HuH-7 (cell line): ENCODE measurements at places on chromosomes 16 and 17.

GRCh38 chr17:74773871-74774286, 2.3 kb downstream of the NAT9 start:
- DNase-seq: no peak

GRCh38 chr17:50262001-50262794, 12.1 kb upstream of the TMEM92 start:
- DNase-seq: peak; percentile 10

- no peak for DNase-seq
These were observed 834 bp downstream of the DCXR start for GRCh38 chr17:82036634-82037091.

DNA sequence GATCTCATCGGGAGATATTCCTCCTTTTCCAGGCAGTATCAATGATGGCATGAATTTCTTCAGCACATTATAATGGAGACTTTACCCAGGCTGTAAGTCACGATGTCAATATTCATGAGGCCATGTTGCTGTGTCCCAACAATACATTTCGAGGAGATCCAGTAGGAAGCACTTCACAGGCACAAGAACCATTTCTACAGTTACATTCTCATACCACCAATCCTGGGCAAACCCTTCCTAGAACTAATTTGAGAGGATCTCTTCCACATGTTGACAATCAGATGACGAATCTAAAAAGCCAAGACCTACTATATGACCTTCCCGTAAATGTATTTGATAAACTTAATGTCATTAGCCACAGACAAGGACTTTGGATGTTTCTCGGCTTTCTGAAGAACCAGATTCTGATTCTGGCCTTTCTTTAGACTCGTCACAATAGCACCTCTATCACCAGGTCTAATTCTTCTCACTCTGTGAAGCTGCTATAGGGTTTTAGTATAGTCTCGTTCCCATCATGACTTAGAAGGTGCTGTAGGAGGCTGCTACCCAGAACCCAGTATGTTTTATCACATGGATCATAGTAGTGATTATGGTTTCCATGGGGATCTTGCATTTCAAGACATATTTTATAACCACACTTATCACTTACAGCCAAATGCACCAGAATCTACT, 40.2 kb downstream of the C16orf87 start:
- DNase-seq: no peak

- DNase-seq: no peak
These were observed 80.0 kb downstream of the IRF8 start for GRCh38 chr16:85978976-85979375.

GRCh38 chr17:28097901-28098300, 55.4 kb downstream of the NLK start:
- no peak for DNase-seq

GRCh38 chr16:26139884-26140283, 448.1 kb downstream of the HS3ST4 start:
- no peak for DNase-seq

DNA sequence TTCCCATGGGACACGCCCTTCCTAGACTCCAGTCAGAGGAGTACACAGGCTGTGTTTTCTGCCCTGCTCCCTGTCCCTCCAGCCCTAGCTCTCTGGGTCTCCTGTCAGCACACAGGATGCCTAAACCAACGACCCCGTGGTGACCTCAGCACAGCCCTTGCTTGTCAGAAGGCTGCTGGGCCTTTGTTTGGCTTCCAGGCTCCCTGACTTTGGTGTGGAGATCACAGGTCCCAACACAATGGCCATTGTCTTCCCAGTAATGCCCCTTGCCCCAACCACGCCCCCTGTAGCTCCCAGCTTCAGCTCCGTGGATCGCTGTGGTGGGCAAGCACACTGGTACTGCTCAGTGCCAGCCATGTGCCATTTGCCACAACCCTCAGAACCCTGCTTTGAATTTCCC, 15.0 kb downstream of the HNF1B start:
- DNase-seq: no peak

- peak; percentile 82 for DNase-seq
These were observed 84.4 kb upstream of the GSE1 start for GRCh38 chr16:85528528-85529387.

- no peak for DNase-seq
These were observed 13.5 kb downstream of the ACOX1 start for GRCh38 chr17:75965468-75965867.

DNA sequence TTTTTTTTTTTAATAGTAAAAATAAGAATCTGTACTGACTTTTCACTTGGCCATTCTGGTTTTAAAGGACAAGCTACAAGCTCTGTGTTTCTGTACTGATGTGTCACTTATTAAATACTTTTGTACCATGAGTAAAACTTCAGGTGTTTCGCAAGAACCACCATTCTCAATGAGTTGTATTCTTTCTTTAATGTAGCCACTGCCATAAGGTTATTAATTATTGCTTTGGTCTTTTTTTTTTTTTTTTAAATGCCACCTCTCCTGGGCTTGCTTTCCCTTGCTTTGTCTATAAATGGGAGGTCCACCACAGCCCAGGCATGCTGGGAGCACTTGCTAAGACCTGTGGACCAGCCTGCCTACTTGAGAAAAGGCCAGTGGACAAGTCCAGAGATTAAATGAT, 8.4 kb downstream of the ARL2BP start:
- no peak for DNase-seq

DNA sequence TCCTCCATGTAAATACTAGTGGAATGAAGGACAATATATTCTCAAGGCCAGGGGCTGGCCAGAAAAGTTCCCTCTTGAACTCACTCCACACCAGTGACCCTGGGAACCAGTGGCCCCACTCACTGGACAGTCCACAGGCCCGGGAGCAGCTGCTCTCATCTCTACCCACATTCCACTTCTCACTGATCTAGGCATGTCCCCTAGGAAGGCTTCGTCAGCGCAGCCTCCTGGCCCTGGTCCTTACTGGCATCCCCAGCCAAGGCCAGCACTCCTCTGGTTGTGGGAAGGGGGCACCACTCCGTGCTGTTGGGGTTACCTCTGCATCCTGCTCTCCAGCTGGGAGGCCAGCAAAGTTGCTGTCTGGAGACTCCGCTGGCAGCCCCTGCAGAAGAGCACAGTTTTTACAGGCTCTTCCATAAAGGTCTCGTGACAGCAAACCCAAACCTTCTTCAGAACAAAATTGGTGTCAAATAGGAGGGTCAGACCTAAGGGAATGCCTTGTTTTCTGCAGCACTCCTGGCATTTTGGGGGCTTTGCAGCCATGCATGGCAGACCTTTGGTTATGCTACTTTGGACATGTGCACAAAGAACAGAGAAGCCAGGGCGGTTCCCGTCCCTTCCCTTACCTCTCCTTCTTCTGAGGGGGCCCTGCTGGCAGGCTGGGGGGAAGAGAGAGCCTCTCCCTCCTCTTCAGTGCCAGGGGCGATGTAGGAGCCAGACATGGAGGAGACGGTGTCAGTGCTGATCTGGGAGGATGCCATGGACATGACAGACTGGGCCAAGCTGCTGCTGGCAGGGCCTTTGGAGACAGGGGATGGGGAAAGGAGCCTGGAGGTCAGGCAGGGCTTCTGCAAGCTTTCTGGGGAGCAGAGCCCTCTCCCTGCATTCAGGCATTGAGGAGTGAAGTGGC, 14.1 kb upstream of the FOXJ1 start:
- no peak for DNase-seq

- no peak for DNase-seq
These were observed 22.1 kb downstream of the NME2 start for GRCh38 chr17:51188271-51188833.

DNA sequence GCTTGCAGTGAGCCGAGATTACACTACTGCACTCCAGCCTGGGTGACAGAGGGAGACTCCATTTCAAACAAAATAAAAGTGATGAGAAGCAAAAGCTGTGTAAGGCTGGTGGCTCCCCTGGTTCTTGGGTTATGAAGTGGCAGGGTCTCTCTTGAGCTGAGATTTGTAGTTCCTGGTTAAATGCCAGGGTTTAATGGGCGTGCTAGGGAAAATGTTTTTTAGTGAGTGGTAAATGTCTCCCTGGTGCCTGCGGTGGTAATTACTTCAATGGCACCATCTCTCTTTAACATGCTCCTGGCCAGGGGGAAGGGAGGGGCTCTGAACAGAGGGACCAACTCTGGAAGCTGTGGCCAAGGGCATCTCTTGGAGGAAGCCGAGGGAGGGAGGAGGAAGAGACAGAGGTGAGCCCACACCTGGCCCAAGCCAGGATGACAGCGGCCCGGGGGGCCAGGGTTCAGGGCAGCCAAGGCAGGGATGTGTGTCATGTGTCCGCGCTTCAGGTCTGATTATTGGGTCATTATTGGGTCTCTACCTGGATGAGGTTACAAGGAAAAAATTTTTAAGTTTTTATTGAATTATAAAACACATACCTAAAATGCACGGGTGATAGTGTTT, 17.8 kb upstream of the RPL38 start:
- no peak for DNase-seq

DNA sequence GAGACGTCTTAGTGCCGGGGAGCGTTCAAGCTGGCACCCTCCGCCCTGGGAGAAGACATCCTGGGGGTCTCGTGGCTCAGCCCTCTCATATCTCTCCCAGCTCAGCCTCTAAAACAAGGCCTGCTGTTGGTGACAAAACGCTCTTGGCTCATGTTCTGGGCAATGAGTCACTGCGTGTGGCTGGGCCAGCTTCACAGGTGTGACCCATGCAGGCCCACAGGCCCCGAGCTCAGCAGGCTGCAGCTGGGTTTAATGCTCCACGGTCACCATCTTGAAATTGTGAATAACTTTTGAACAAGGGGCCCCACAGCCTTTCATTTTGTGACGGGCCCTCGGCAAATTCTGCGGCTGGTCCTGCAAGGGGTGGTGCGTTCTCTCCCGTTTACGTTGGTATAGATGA, 22.4 kb downstream of the GAA start:
- DNase-seq: no peak

- no peak for DNase-seq
These were observed 31.3 kb upstream of the CCDC182 start for GRCh38 chr17:57776366-57776765.

- DNase-seq: no peak
These were observed 541 bp downstream of the VKORC1 start for GRCh38 chr16:31094088-31094423.

GRCh38 chr17:60442271-60443173, 20.2 kb downstream of the CHCT1 start:
- no peak for DNase-seq

GRCh38 chr16:9095656-9096397, 4.4 kb downstream of the HAPSTR1 start:
- no peak for DNase-seq

DNA sequence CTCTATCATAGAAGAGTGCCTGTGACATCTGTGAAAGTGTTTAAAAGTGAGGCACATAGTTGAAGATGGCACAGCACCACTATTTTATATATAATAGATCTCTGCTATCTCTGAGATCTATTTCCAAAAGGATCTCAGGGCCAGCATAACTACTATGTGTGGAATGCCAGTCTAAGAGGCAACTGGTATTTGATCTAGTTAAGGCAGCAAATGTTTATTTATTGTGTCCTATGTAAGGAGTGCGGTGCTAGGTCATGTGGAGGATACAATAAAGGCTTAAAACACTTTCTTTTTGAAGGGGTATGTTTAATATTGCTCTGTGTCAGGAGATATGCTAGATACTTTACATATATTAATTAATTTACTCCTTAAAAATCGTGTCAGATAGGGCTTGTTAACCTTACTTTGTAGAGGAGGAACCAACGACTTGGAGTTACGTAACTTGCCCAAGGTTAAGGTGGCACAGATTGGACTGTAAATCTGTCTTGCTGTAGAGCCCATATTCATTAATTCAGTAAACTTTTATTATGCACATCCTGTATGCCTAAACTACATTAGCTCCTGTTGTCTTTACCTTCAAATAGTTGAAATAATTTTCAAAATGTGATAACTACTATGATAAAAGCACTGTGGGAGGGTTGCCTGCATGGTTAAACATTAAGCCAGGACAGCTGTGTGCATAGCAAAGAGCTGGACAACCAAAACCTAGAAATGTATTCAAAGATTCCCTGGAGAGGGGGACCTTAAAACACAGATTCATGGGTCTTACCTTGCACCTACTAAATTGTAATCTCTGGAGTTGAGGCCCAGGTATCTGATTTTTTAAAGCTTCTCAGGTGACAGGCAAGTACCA, 83.3 kb downstream of the NLK start:
- peak; percentile 10 for DNase-seq

DNA sequence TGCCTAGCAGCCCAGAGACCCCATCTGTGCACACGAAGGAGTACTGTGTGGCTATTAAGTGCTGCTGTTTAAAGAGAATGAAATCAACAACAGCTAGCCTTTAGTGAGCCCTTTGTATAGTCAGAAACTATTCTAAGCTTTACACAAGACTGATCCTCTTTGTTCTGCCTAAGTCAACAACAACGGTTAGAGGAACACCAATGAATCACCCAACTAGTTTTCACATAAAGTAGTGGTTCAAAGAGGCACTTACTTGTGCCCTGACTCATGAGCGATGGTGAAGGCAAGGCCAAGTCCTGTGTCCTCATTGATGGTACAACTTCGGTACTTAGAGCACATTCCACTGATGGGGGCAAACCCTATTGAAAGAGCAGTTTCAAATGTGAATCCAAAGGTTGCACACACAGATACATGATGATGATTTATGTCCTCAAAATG, 75.8 kb downstream of the ADAMTS18 start:
- peak; percentile 26 for DNase-seq

DNA sequence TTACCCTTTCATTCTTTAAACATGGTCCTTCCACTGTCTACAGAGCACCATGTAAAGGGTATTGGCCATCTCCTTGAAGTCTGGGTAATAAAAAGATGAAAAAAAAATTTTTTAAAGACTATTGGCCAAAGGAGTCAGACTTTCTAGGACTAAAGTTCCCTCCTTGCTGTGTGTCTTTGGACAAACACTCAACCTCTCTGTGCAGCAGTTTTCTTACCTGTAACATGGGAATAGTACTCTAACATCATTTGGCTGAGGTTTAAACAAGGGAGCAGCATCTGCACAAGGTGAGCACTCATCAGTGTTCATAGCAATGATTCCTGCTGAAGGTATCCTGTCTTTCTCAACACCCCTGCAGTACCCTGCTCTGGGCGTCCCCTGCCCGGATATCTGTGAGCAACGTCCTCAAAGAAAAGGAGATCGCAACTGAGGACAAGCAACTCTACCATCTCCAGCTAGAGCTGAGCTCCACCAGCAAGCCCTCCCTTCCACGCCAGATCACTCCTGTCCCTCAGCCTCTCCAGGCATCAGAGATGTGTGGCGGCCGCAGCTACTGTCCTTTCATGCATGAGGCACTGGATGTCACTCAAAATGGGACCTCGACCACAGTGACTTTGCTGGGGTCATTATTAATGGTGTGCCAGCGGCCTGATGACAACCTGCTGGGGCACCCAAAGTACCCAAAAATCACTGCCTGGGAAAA, 29.5 kb upstream of the RPH3AL start:
- no peak for DNase-seq
